ENCODE measurements at places on chromosomes 2 and 18. TPM values are rescaled to one million over a fixed set of nuclear protein-coding genes. Genes with fewer than 3 reads are reported as not detected.

DNA sequence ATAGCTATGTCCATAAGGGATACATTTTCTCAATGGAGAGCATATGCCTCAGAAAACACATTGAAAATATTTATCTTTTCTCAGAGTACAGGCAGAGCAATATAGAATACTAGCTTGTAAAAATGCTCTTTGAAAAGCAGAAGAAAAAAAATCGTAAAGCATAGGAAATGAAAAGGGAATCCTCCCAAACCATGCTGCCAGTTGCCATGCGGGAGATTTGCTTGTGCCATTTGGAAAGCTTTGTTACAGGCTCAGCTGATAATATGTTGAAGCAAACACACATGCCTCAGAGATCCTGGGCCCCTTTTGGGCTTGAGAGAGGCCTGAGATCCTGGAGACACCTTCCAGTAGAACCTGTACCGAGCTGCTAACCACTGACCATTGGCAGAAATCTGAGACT is 697.1 kb downstream of the BCL11A start:
- no peak for DNase-seq

DNA sequence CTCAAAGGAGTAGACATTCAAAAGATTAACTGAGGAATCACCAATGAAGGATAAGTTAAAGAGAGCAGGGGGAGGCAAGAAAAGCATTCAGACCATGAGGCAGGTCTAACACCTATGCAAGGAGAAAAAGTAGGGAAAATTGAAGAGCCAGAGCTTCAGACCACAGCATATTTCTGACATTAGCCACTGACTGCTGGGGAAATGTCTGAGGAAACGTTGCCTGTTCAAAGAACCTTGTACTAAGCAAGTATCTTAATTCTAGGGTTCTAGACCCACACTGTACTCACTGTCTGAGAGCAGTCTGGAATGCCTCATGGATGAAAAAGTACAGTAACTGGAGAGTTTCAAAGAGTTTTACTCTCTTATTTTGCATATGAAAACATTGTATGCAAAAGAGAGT is 39.5 kb upstream of the TFPI start:
- no peak for DNase-seq

DNA sequence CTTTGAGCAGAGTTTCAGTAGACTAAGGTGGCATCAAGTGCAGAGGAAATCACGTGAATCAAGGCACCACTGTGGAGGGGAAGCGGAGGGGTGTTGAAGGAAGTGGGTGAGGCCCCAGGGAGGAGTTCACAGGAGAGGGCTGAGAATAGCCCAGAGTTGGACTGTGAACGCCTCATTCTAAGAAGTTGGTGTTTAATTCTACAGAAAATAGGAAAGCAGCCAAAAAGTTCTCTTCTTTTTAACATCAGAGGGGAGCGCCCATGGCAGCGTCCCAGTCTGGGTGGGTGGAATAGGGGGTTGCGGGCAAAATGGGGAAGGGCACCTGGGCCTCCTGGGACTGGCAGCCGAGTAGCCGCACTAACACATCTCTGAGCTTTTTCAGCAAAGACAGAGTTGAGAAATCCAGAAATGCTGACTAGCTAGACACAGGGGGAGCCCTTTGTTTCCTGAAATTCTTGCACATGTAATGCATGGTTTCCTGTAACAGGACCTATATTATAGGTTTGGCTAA is 97.0 kb downstream of the NEB start:
- DNase-seq = no peak

GRCh38 chr2:109139002-109139401 is 10.0 kb downstream of the SH3RF3 start:
- DNase-seq = no peak

GRCh38 chr18:49893036-49893435 is 79.7 kb upstream of the ACAA2 start:
- DNase-seq = no peak

DNA sequence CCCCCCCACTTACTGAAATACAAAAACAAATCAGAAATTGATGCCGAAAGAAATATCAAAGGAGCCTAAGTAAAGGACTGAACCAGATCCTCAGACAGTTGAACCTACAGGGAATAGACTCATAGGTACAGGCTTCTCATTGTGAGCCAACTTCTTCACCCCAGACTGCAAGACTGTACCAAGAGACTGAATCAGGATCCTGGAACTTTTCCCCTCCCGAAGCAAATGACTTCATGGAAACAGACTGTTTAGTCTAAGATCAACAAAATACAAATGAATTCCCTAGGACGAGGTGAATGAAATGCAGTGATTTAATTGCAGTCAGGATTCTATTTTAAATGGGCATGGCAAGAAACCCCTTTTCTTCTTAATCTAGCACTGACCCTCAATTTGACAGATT is 53.6 kb upstream of the RNF152 start:
- DNase-seq = no peak

DNA sequence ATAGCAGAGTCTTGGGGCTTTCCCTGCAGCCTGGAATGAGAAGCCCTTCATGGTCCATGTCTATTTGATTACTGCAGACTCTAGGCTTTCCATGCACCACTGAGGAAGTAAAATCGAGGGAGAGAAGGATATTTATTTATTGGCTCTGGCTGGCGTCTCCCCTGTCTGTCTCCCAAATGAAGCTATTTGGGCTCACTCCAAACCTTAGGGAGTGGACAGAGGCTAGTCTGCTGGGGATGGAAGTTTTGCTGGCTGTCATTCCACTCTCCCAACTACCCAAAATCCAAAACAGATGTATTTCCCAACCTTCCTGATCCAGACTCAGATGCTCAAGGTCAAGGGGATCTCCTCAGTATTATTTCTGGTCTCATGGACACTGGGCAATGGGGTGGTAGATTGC is 33.7 kb downstream of the TMEM17 start:
- no peak for DNase-seq

- peak; percentile 38 for DNase-seq
Measured at GRCh38 chr18:9673296-9674251, 34.5 kb upstream of the RAB31 start.

- no peak for DNase-seq
Measured at GRCh38 chr2:191316246-191316994, 71.2 kb downstream of the MYO1B start.

Gene RAX
- polyA plus RNA-seq = not detected

Gene RNF181
- polyA plus RNA-seq = 312 TPM

Gene TOGARAM2
- 0.69 TPM for polyA plus RNA-seq
